ENCODE measurements at places on chromosomes 6 and 20.

DNA sequence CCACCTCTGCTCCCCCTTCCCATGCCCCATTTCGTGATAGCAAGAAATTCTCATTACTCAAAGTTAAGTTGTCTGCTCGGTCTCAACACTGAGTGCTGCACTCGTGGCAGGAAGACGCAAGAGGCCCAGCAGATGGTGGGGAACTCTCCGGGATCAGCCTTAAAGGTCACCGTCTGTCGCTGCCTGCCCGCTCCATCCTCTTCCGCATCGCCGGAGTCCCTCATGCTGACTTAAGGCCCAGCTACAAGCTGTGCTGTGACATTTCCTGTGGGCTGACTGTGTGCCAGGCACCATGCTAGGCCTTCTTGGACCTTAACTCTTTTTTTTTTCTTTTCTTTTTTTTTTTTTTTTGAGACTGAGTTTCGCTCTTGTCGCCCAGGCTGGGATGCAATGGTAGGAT lies 17.8 kb downstream of the GRM4 start:
- DNase-seq, result no peak

DNA sequence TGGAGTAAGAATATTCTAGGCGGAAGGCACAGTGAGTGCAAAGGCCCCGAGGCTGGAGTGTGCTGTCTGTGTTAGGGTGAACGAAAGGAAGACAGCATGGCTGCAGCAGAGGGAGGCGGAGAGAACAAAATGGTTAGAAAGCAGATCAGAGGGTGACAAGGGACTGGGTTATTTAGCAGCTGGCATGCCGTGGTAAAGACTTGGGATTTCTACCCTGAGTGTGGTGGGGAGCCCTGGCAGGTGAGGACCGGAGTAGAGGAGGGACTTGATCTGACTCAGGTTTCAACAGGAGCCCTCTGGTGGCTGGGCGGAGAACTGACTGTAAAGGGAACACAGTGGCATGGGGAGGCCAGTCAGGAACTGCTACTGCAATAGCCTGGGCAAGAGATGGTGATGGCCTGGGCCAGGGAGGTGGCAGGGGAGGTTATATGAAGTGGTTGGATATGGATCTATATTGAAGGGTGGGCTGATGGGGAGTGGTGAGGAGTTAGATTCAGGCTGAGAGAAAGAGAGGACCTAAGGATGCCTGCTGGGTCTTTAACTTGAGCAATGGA lies 38.0 kb downstream of the PIM1 start:
- DNase-seq, result peak; percentile 77

GRCh38 chr6:162222521-162222920 lies 505.0 kb downstream of the PRKN start:
- DNase-seq, result no peak

- DNase-seq, result peak; percentile 13
Observed at GRCh38 chr6:157099912-157100593, 223.3 kb downstream of the TMEM242 start.

DNA sequence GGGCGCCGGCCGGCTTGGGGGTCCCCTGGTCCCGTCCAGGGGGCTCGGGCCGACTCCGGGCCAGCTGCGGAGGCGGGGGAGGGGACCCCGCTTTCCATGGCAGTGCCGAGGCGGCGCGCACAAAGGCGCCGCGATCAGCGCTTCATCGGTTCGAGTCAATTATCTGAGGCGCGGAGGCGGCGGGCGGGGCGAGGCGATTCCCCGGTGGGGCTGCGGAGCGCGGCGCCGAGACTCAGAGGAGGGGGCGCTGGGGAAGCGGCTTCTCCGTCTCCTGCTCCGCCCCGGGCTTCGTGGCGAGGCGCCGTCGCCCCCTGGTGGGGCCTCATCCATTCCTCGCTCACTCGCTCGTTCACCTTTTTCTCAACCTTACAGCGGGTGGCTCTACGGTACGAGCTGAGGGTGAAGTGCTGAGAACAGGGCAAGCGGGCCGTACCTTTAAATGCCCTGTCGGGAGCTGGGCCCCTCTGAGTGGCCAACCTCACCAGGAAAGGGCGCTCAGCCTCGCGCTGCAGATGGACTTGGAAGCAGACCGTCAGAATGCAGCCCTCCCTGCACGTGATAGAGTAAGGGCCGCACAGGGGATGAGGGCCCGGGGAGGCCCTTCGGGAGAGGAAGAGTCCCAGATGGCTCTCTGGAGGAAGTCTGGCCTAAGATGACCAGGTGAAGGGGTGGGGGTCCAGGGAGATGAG lies 39.9 kb downstream of the SLC52A3 start:
- DNase-seq, result peak; percentile 16

- no peak for DNase-seq
Observed at GRCh38 chr6:132304891-132305305, 96.4 kb downstream of the MOXD1 start.

GRCh38 chr6:1424306-1424927 lies 35.0 kb downstream of the FOXF2 start:
- no peak for DNase-seq

DNA sequence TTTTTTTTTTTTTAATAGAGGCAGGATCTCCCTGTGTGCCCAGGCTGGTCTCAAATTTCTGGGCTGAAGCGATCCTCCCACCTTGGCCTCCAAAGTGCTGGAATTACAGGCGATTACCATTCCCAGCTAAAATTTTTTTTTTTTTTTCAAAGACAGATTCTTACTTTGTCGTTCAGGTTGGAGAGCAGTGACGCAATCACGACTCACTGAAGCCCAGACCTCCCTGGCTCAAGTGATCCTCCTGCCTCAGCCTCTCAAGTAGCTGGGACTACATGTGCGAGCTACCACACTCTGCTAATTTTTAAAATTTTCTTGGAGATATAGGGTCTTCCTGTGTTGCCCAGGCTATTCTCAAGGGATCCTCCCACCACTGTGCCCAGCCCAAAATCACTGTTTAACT lies 58.0 kb upstream of the MYO6 start:
- DNase-seq, result no peak

GRCh38 chr6:7392402-7392801 lies 2.8 kb downstream of the RIOK1 start:
- DNase-seq, result no peak

GRCh38 chr20:21702553-21703470 lies 2.7 kb upstream of the PAX1 start:
- no peak for DNase-seq

GRCh38 chr6:26536571-26537159 lies 1.5 kb upstream of the HMGN4 start:
- no peak for DNase-seq

DNA sequence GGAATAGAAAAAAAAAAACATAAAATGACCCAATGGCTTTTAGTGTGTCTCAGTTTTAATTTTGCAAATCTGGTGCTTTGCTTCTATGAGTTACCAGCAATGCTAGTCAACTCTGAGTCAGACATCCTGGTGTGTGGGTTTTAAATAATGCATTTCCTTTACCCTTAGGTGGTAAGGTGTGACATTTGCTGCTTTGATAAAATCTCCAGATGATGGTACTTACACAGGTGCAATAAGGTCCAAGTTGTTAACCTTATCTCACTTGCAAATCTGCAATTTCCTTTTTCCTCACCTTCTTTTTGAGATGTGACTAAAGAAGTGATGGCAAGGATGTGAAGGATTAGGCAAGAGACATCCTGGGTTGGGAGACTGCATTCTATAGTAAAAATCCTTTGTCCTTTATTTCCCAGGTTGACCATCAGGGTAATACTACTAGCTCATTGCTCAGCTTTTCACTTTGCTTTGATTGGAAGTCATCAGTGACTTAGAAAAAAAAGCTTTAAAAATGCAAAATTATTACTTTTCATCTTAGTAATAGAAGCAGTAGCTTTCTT lies 818.5 kb upstream of the FLRT3 start:
- no peak for DNase-seq

DNA sequence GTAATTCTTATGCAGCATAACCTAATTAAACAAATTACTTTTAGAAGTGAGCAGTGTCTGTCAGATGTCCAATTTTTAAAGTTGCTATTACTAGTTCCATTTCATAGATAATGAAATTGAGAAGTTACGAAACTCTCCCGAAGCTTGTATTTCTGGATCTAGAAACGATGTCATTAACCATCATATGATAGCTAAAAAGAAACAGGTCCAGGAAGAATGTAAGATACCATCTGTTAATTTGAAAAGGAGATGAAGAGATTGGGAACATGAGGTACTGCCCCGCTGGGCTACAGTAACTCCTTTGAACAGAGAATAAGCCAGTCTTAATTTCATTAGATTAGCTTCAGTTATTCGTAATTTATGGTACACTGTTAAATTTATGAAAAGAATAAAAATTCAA lies 47.5 kb upstream of the TMX4 start:
- DNase-seq, result no peak

DNA sequence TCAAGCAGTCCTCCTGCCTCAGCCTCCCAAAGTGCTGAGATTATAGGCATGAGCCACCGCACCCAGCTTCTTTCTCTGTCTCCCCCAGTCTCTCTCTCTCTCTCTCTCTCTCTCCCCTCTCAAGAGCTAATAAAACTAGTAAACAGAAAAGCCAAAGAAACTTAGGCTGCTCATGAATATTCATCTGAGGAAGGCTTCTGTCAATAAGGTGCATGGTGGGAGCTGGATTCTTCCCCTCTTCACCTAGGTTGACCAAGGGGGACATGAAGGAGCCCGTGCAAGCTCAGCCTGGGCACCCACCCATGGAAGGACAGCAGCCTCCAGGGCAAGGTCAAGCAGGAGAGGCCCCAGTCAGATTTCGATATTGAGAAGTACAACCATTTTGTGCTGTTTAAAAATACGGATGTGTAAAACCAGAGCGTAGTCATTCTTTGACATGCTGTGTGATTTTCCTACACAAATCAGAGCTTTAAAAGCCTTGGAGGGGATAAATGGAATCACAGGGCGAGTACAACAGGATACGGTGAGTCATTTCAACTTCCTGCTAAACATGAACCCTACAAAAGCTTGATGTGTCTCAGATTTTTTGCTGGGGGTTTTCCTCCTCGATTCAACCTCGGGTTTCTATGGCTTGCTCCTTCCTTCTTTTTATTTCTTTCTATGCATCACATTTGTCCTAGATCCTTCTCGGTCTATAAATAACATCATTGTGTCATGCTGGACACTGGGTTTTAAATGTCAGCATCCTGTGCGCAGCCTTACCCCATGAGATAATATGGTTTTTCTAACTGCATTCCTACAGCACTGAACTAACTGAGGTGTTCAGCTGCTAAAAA lies 368.9 kb upstream of the JARID2 start:
- DNase-seq, result no peak

GRCh38 chr6:130076512-130076911 lies 58.1 kb downstream of the L3MBTL3 start:
- no peak for DNase-seq

GRCh38 chr6:52216932-52217575 lies 27.2 kb downstream of the IL17F start:
- DNase-seq, result no peak

GRCh38 chr6:16691324-16691723 lies 69.9 kb downstream of the ATXN1 start:
- DNase-seq, result no peak

GRCh38 chr6:17927705-17928104 lies 59.7 kb downstream of the KIF13A start:
- no peak for DNase-seq

GRCh38 chr6:16316741-16317251 lies 78.4 kb downstream of the GMPR start:
- no peak for DNase-seq

- no peak for DNase-seq
Observed at GRCh38 chr20:48777005-48777404, 50.8 kb downstream of the PREX1 start.

DNA sequence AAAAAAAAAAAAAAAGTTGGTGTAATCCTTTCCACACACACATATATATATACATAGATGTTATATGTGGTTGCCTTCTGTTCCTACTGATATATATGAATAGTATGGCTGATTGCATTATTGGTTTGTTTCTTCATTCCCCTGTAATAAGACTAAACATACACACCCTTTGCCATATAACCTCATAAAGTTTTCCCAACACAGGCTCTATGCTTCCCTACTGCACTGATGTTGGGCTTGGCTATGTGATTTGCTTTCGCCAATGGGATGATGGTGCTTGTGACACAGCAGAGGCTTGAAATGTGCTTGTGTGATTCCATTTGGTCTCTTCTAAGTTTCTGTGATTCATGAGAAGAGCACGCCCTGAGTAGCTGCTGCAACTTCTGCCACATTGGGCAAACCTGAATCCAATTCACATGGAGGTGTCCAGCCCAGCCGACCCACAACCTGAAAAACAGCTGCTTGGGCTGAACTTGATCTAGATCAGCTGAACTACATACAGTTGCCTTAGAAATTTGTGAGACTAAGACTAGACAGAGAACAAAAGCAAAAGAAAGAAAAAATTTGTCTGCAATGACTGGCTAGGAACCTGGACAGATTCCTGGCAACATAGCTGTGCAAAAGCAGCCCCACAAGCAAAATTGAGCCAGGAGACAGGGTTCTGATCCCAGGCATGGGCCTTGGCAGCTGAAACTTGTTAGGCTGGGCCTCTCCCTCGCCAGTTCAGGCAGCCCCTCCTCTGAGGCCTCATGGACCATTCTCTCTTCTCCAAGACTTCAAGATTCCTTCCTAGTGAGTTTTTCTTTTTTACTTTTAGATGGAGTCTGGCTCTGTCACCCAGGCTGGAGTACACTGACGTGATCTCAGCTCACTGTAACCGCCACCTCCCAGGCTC lies 13.4 kb upstream of the TBC1D20 start:
- no peak for DNase-seq

DNA sequence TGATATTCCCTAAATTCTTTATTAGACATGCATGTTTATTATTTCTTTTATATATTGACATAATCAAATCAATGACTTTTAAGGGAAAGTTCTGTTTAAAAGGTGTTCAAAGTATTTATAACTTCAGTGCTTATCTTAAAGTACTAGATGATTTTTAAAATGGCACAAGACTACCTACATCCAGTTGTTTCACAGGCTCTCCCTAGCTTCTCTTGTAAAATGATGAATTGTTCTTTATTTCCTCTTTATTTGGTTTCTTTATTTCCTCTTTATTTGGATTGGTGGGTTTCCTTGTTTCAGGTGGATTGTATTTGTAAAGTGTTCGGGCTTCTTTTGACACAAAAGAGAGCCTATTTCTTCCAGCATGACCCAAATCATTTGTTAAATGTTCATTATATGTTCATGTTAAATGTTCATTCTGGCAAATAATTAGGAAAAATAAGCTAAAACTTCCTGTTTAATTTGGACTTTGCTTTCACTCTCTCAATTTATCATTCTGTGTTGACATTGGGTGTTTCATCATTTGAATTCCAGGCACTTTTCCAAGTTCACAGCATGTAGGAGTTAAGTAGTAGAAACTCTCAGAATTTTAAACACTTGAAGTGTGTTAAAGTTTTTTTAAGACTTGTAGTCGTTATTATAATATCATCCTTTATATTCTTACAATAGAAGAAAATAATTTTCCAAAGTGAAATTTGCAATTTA lies 24.6 kb downstream of the MLIP start:
- no peak for DNase-seq

DNA sequence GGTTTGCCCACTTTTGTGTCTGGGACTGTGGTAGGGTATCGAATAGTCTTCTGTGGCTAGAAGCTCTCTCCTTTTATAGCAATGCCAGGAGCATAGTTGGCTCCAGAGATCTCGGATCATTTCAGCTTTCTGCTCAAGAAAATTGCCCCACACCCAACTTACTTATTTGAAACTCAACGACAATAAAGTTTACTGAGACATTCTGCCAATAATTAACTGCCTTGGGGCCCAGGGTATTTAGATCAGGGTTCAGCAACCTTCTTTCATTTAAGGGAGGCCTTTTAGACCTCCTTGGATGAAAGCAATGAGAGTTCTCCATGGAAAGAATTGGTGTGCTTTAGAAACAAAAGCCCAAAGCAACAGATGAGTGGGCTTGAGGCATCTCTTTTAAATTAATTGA lies 53.8 kb upstream of the GMPR start:
- no peak for DNase-seq

Data from stimulated activated CD4-positive, alpha-beta T cell treated with anti-CD3 and anti-CD28 coated beads, TNF-alpha, amount 100 ng/mL, for 4 hours (primary cell).